Peyer's patch (tissue), 4 donors: ENCODE measurements at places on chromosomes 6 and 20. TPM values are rescaled to one million over a fixed set of nuclear protein-coding genes. Genes with fewer than 3 reads are reported as not detected.

Gene PKHD1
- 0.54 TPM for total RNA-seq

Gene FAM162B
- total RNA-seq: not detected

Gene ASIP
- not detected for total RNA-seq

Gene BPIFB2
- total RNA-seq: not detected

Gene BMP7
- total RNA-seq: not detected

Gene GTSF1L
- not detected for total RNA-seq

Gene C20orf204
- total RNA-seq: 0.83 TPM

Gene SYNCRIP
- total RNA-seq: 52.8 TPM

Gene SNAI1
- 1.7 TPM for total RNA-seq

Gene FERMT1
- total RNA-seq: 12.4 TPM

Gene HLA-DPA1
- total RNA-seq: 39.2 TPM

Gene CPXM1
- total RNA-seq: 1.2 TPM

- no peak overlapping the region for H3K4me3 ChIP-seq
- H3K36me3 ChIP-seq: no peaks in the 10 kb centered on the region
- no peaks in the 10 kb centered on the region for H3K4me1 ChIP-seq
- no peak for DNase-seq
- no peaks in the 10 kb centered on the region for H3K27me3 ChIP-seq
- no peak overlapping the region for H3K27ac ChIP-seq
Observed at GRCh38 chr6:37460805-37461204, 27.8 kb downstream of the CMTR1 start.

DNA sequence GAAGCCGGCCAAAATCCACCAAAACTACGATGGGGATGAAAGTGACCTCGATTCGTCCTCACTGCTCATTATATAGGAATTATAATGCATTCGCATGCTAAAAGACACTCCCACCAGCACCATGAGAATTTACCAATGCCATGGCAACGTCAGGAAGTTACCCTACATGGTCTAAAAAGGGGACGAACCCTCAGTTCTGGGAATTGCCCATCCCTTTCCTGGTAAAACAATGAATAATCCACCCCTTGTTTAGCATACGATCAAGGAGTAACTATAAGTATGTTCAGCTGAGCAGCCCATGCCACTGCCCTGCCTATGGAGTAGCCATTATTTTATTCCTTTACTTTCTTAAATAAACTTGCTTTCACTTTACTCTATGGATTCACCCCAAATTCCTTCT lies 20.1 kb upstream of the FAM110A start:
- H3K4me3 ChIP-seq: no peak overlapping the region
- no peak for DNase-seq
- H3K36me3 ChIP-seq: no peaks in the 10 kb centered on the region

DNA sequence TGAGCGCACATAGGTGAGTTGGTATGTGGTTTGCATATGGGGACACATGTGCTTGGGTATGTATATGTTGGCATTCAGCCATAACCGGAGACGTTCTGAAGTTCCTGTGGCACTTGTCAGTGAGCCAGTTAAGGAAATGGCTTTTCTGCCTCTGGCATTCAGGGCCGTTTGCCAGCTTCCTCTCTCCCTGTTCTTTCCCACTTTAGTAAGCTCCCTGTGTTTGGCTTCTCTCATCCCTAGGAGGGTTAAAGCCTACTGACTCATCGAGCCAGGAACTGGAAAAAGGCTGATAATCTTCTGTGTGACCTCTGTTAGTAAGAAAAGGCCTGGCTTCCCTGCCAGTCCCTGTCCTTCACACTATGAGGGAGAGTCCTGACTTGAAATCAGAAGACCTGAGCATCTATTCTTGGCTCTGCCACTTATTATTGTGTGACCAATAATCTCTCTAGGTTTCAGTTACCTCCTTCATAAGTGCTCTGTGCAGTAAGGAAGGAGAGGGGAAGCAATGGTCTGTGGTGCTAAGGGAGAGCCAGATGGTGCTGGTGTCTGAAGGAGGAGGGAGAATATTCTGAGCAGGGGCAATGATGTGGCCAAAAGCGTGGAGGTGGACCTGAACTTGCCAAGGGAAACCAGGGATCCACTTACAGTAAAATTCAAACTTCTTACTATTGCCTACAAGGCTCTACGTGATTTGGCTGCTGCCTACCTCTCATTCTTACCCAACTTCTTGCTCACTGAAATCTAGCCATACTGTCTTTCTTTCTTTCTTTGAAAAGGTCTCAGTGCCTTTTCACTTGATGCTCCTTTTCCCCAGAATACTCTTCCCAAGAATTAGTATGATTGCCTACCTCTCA lies 31.4 kb downstream of the ACSS2 start:
- H3K36me3 ChIP-seq: no peaks in the 10 kb centered on the region
- no peak overlapping the region for H3K27ac ChIP-seq
- H3K27me3 ChIP-seq: no peaks in the 10 kb centered on the region

GRCh38 chr6:36615018-36615761 lies 21.0 kb downstream of the SRSF3 start:
- no peaks in the 10 kb centered on the region for H3K36me3 ChIP-seq
- no peak overlapping the region for H3K4me3 ChIP-seq
- no peaks in the 10 kb centered on the region for H3K4me1 ChIP-seq
- H3K27ac ChIP-seq: no peak overlapping the region
- H3K27me3 ChIP-seq: no peaks in the 10 kb centered on the region

DNA sequence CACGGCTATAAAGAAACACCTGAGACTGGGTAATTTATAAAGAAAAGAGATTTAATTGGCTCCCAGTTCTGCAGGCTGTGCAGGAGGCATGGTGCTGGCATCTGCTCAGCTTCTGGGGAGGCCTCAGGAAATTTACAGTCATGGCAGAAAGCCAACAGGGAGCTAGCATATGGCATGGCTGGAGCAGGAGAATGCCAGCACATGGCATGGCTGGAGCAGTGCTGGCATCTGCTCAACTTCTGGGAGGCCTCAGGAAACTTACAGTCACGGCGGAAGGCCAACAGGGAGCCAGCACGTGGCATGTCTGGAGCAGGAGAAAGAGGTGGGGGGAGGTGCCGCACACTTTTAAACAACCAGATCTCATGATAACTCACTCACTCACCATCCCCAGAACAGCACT lies 32.5 kb upstream of the DACT2 start:
- no peaks in the 10 kb centered on the region for H3K4me1 ChIP-seq
- H3K27ac ChIP-seq: no peak overlapping the region
- H3K27me3 ChIP-seq: no peaks in the 10 kb centered on the region
- no peaks in the 10 kb centered on the region for H3K36me3 ChIP-seq
- no peak overlapping the region for H3K4me3 ChIP-seq

DNA sequence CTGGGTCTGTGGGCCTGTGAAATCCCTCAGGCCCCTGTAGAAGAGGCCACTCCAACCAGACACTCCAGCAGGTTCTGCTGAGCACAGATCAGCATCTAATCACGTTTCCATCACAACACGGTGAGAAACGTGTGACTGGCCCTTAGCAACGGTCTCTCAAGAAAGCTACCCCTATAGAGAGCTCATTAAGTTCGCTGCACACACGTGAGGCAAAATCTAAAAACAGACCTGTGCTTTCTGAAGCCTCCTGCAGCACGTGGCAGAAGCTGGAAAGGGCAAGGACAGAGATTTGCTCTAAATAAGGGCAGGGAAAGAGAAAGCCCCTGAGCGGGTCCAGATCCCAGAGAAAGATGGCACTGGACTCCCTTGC lies 56.5 kb downstream of the GPR6 start:
- no peak overlapping the region for H3K27ac ChIP-seq
- H3K4me3 ChIP-seq: no peak overlapping the region
- no peaks in the 10 kb centered on the region for H3K27me3 ChIP-seq
- no peaks in the 10 kb centered on the region for H3K4me1 ChIP-seq

GRCh38 chr6:30763618-30764489 lies 19.5 kb upstream of the IER3 start:
- H3K4me3 ChIP-seq: no peak overlapping the region
- H3K4me1 ChIP-seq: no peaks in the 10 kb centered on the region
- no peaks in the 10 kb centered on the region for H3K27me3 ChIP-seq
- no peaks in the 10 kb centered on the region for H3K36me3 ChIP-seq

DNA sequence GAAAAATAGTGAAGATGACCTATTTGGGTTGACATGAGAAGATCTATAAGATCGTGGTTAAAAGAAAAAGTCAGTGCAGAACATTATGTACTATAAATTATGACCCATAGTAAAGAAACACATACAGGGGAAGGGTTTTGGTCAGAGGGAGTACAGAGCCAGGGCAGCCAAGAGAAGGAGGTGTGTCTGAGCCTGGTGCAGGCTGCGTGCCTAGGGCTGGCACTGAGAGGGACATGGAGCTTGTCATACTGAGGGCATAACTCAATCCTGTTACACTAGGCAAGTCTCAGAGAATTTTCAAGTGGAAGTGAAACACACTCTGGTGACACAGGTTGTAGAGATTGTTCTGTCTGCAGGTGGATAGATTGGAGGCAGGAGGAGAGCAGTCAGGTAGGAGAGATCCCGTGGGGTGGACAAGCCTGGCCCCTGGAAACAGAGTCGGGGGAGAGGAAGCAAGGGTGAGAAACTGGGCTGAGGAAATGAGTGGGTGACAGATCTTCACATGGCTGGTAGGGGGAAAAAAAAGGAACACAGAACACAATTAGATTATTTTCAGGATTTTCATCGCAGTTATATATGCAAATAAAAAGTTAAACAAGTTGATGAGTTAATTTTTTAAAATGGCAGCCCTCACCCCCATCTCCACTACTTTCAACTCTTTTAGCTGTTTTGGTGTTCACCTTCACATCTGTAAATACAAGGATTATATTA lies 18.5 kb upstream of the RNF39 start:
- H3K27me3 ChIP-seq: no peaks in the 10 kb centered on the region
- H3K36me3 ChIP-seq: no peaks in the 10 kb centered on the region

DNA sequence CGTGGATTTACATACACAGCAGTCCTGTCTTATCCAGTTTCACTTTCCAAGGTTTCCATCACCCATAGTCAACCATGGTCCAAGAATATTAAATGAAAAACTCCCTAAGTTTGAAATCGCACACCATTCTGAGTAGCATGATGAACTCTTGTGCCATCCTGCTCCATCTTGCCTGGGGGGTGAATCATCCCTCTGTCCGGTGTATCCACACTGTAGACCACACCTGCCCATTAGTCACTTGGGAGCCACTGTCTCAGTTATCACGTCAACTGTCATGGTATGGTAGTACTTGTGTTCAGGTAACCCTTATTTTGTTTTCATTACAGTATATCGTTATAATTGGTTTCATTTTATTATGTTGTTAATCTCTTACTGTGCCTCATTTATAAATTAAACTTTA lies 38.5 kb downstream of the PTGIS start:
- no peak overlapping the region for H3K27ac ChIP-seq
- no peaks in the 10 kb centered on the region for H3K27me3 ChIP-seq
- H3K4me3 ChIP-seq: no peak overlapping the region

- H3K4me1 ChIP-seq: no peaks in the 10 kb centered on the region
- H3K27me3 ChIP-seq: no peaks in the 10 kb centered on the region
- no peaks in the 10 kb centered on the region for H3K36me3 ChIP-seq
- H3K27ac ChIP-seq: no peak overlapping the region
Observed at GRCh38 chr6:100370265-100370664, 94.5 kb downstream of the SIM1 start.

DNA sequence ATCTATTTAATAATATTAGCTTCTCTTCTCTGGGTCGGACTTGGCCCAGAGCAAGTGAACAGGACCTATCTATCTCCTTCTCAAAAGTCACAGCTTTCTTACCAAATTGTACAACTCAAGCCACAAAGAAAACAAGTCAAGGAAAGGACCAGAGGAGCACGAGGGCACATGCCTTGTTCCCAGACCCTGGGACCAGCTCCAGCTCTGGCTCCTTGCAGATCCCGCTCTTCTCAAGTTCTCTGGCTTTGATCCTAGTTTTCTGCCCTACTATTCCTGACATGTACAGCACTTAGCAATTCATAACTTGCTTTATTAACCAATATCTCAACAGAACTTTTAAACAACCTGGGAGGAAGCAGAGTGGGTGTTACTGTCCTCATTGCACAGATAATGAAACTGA lies 185.9 kb downstream of the ESR1 start:
- H3K36me3 ChIP-seq: no peaks in the 10 kb centered on the region
- no peaks in the 10 kb centered on the region for H3K27me3 ChIP-seq
- H3K27ac ChIP-seq: no peak overlapping the region
- H3K4me1 ChIP-seq: no peaks in the 10 kb centered on the region

DNA sequence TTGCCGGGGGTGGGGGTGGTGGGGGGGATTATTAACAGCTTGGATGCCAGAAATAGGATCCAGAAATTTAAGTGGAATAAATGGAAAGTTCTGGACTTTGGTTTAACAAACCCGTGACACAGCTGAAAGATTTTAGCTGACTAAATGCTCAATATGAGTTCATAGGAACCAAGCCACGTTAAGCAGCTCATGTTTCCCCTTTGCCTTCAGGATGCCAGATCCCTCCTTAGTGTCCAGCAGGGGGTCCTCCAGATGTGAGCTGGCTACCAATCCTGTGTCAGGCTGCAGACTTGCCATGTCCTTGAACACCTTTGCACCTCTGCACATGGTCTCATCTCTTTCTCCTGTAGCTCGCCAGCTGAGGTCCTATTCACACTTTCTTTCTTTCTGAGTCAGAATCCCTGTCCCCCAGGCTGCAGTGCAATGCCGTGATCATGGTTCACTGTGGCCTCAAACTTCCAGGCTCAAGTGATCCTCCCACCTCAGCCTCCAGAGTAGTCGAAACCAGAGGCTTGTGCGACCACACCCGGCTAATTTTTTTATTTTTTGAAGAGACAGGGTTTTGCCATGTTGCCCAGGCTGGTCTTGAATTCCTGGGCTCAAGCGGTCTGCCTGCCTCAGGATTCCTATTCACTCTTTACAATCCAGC lies 133.3 kb upstream of the ARMC2 start:
- no peaks in the 10 kb centered on the region for H3K27me3 ChIP-seq
- no peaks in the 10 kb centered on the region for H3K36me3 ChIP-seq
- no peak for DNase-seq
- no peaks in the 10 kb centered on the region for H3K4me1 ChIP-seq
- H3K27ac ChIP-seq: no peak overlapping the region
- no peak overlapping the region for H3K4me3 ChIP-seq

GRCh38 chr6:161630674-161631073 lies 356.8 kb upstream of the AGPAT4 start:
- no peaks in the 10 kb centered on the region for H3K36me3 ChIP-seq
- H3K4me1 ChIP-seq: no peaks in the 10 kb centered on the region
- no peak overlapping the region for H3K4me3 ChIP-seq
- no peak for DNase-seq

GRCh38 chr6:157076451-157076822 lies 246.9 kb downstream of the TMEM242 start:
- no peak overlapping the region for H3K4me3 ChIP-seq
- H3K27ac ChIP-seq: no peak overlapping the region
- no peaks in the 10 kb centered on the region for H3K27me3 ChIP-seq
- H3K36me3 ChIP-seq: no peaks in the 10 kb centered on the region

- H3K4me3 ChIP-seq: no peak overlapping the region
- no peaks in the 10 kb centered on the region for H3K4me1 ChIP-seq
- no peaks in the 10 kb centered on the region for H3K27me3 ChIP-seq
- H3K36me3 ChIP-seq: no peaks in the 10 kb centered on the region
- H3K27ac ChIP-seq: no peak overlapping the region
Observed at GRCh38 chr6:158558415-158559306, 1.2 kb upstream of the TMEM181 start.

DNA sequence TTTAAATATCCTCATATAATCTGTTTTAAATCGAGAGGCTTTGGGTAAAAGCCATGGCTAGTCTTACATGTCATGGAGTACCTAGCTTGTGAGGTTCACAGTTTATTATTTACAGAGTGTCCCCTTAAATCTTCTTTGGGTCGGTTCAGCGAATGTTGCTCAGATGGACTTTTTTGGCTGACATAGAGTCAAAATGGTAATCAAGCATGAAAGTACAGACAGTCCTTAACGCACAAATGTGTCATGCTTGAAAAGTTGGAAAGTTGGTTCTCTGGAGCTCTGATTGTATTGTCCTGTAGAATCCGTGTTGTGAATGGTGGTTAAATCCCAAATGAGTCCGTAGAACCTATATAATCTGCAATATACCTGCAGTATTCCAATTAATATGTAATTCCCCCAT lies 22.0 kb downstream of the PTPN1 start:
- H3K27me3 ChIP-seq: no peaks in the 10 kb centered on the region
- no peak overlapping the region for H3K27ac ChIP-seq
- H3K4me3 ChIP-seq: no peak overlapping the region
- peaks cover 21% of the 10 kb centered on the region for H3K4me1 ChIP-seq
- no peak for DNase-seq
